ENCODE measurements at places on chromosomes 5 and 9. TPM values are rescaled to one million over a fixed set of nuclear protein-coding genes. Genes with fewer than 3 reads are reported as not detected.

The SYK gene
- total RNA-seq: 10.3 TPM

DNA sequence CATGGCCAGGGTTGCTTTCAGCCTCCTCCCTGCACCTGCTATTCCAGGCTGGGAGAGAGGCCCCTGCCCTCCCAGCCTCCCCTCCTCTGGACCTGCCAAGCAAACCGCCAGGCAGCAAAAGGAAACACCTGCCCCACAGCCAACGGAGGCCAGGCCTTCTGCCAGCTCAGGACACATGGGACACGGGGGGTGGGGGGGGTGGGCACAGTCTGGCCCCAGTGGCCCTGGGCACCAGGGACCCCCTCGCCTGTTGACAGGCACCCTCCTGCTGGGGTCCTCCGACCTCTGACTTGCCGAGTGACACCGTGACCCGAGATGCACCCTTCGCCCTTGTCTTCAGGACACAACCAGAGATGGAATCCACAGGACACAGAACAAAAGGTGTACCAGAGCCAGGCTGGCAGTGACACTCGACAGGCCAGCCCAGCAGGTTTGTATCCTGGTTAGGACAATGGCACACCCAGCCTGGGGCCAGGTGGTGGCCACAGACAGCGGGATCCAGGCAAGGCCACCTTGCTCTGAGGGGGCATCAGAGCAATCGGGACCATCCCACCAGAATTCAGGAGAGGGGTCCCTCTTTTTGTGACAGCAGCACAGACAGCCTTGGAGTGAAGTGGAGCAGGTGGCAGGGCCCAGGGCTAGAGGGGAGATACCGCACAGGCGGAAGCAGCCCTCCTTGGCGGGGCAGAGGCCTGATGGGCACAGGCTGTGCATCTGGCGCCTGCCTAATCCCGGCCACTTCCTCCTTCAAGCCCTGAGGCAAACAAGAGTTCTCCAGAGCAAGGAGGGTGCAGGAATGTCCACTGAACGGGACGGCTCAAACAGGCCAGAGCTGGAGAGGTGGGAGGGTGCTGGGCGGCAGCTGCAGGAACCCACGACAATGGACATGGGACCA is 1.3 kb upstream of the TMEM210 start:
- DNase-seq: no peak

The DMRT3 gene
- total RNA-seq: not detected

- DNase-seq: no peak
These were observed 5.5 kb downstream of the PDCL start for GRCh38 chr9:122822938-122823337.

- DNase-seq: no peak
These were observed 532.5 kb downstream of the RAB3C start for GRCh38 chr5:59115345-59115744.

GRCh38 chr9:16063241-16063591 is 510.4 kb downstream of the CCDC171 start:
- no peak for DNase-seq

- no peak for DNase-seq
These were observed 143.5 kb downstream of the NFIB start for GRCh38 chr9:14170392-14170931.

GRCh38 chr9:101477214-101477613 is 41.6 kb upstream of the ALDOB start:
- DNase-seq: no peak

The ARID3C gene
- total RNA-seq: not detected

The ANKRD31 gene
- total RNA-seq: 0.06 TPM

GRCh38 chr5:5598547-5599113 is 176.2 kb downstream of the ICE1 start:
- DNase-seq: no peak

DNA sequence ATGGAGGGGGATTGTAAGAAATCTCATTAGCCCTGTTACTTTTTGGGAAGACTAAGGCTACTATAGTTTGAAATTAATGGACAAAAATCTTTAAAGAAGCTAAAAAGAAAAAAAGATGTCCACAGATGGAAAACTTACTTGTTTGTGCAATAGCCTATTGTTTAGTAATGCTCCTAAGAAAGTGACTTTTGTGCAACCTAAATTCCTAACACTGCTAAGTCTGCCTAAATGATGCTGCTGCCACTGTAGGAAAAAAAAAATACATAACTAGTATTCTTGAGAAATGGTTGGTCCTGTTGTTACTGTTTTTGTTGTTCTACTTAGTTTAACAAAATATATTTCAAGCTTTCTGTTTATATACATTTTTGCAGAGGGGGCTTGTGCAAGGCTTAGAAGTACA is 108.2 kb upstream of the NR3C1 start:
- no peak for DNase-seq

DNA sequence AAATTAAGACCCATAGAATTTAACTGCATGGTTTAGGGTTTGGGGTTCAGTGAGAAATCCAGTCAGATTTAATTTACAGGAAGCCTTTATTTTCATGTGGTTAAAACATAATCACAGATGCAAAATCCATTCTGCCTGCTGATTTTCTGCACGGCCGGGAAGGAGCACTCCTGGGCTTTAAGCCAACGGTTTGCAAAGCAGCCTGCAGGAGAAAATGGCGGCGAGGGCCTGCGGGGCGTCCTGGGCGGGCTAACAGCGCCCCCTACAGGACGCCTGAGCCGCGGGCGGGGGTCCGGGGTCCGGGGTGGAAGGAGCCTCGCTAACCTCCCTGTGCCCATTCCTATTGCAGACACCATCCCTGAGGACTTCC is 47.6 kb downstream of the THBS4 start:
- DNase-seq: peak; percentile 79

GRCh38 chr5:100768221-100768620 is 134.9 kb downstream of the ST8SIA4 start:
- DNase-seq: no peak

- no peak for DNase-seq
These were observed 32.7 kb downstream of the SMC5 start for GRCh38 chr9:70291446-70291845.

DNA sequence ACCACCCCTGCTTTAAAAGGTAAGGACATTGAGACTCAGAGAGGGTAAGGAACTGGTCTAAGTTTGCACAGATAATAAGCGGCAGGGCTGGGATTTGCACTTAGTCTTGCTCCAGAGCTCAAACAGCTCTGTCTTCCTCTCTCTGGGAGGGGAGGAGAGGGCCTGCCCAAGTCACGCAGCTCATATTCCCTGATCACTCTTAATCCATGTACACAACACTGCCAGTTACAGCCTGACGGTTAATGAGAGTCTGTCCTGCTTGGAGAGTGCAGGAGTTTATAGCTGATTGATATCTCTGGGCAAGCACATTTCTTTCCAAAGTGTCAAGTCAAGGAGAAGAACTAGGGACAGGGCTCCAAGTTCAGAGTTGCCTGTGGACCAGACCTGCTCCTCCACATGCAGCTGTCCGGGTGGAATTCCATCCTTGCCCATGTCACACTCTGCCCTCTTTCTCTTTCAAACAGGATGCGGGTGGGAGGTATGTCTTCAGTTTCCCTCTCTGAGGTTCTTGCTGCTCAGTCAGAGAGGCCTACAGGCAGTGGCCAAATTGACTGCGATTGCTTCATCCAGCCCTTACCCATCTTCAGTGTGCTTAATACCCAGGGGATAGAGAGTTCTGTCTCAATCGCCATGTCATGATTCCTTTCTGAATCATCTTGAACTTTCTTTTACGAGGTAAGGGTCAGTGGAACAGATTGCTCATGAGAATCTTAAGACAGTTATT is 54.5 kb downstream of the GALNT12 start:
- DNase-seq: peak; percentile 43

- DNase-seq: no peak
These were observed 857.2 kb upstream of the COX7C start for GRCh38 chr5:85760519-85760918.

GRCh38 chr5:8686707-8687106 is 817.8 kb downstream of the MTRR start:
- no peak for DNase-seq

The PCDHA10 gene
- total RNA-seq: 0.44 TPM

DNA sequence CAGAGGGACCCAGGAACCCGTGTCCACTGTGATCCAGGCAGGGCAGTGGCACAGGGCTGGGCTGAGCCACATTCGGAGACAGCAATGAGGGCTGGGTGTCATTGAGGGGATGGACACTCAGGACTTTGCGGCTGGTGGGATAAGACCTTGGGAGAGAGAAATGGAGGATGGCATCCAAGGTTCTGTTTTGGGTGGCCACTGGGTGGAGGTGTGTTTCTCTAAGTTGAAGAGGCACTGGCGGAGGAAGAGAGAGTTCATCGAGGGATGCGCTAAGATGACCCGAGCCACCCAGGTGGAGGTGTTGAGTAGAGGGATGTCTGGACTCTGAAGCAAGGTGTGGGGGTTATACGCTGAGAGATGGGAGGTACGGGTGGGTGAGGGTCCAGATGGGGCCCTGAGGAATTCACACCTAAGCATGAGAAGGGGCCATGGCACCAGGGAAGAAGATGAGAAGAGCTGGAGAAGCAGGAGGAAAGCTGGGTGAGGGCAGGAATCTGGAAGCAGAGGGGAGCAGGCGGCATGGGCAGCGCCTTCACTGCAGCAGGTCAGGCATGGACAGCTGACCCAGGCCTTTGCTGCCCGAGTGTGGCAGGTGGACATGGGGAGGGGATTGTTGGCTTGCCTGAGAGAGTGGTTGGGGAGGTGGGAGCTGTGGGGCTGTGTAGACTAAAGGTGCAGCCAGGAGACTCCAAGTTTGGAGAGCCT is 2.5 kb upstream of the SLC25A48 start:
- DNase-seq: no peak

The AQP7 gene
- 51.8 TPM for total RNA-seq

The NDUFA8 gene
- total RNA-seq: 221 TPM

The CDH10 gene
- 0.24 TPM for total RNA-seq

The PHF24 gene
- total RNA-seq: 0.32 TPM

DNA sequence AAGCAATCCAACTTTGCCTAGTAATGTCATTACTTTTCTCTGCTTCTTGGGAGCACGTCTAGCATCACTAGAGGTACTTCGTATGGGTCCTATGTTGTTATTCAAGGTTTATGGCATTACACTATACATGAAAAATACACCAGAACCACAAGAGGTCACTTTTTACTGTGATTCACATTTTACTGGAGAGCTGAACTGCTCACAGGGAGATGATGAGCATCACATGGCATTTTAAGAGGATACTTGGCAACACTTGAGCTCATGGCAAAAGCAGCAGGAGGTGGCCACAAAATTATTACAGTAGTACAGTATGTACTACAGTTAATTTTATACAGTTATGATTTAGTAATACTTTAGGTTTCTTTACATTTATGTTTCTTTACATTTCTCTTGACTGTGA is 223.4 kb downstream of the PARP8 start:
- no peak for DNase-seq

DNA sequence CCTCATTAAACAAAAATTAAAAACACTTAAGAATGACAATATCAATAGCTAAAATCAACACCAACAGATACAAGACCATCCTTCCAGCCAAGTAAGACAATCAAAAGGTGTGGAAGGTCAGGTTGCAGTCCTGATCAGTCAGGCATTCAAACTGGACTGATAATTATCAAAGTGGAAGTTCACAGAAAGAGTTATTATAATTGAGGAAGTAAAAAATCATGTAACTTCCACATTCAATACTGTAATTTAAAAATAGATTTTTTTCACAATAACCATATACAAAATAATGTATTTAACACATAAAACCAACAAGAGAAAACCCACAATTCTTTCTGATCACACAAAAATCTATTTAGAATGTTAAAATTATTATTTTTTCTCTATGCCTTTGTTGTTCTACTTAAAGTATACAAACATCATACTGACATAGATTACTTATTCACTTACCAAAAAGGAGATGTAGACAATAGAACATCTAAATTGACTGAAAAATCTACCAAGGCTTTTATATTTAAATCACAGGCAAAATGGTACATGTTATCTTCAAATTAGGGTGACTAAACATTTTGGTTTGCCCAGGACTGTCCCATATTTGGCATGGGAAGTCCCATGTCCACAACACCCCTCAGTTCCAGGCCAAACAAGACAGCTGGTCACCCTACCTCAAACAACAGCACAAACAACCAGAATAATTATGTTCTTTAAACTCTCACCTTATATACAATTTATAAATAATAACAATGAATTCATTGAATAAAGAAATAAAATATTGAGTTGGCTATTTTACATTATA is 142.5 kb upstream of the SLC24A2 start:
- DNase-seq: no peak

The DEPDC1B gene
- 0.47 TPM for total RNA-seq

The TBC1D9B gene
- total RNA-seq: 43.5 TPM

GRCh38 chr5:19734776-19735175 is 253.2 kb downstream of the CDH18 start:
- DNase-seq: no peak

DNA sequence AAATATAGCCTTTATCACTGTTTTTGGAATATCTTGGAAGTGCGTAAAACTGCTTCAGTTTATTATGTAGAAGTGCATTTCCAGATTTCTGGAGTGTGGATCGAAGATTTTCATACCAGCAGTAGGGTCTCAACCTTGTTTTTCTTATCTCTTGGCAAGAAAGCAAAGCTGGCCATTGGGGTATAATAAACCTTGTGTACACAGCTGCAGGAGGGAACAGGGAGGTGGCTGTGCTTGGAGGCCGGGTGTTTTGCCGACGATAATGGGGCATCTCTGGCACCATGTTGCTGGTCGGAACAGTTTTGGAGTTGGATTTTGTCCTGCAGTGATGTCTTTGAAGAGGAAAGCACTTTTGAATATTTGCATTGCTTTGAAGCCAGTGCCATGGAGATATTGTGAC is 308.8 kb upstream of the DMRT1 start:
- no peak for DNase-seq

GRCh38 chr9:3516667-3517330 is 9.0 kb downstream of the RFX3 start:
- no peak for DNase-seq

- peak; percentile 65 for DNase-seq
These were observed 38.5 kb upstream of the SLC44A1 start for GRCh38 chr9:105205787-105206495.

DNA sequence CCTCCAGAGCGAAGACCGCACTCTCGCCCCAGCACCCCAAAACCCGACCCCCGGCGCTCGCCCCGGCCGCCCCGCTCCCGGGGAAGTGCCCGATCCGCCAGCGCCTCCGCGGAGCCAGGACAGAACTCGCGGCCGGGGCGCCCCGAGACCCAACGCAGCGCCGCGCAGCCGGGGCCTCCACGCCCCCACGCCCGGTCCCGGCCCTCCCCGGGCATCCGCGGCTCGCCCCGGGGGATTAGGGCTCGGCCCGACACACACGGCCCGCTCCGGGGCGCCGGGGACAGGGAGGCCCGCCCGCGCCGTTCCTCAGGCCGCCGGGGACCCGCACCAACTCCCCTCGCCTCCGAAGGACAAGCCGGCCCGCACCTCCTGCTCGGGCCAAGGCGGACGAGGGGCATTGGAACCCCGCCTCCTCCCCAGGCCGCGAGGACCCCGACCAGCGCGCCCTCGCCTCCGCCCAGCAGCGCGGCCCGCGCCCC is 544 bp downstream of the FNBP1 start:
- DNase-seq: peak; percentile 43

- DNase-seq: no peak
These were observed 44.8 kb upstream of the CYLC2 start for GRCh38 chr9:102950346-102950745.

The ZFP37 gene
- 2.0 TPM for total RNA-seq

The CENPK gene
- 1.2 TPM for total RNA-seq

DNA sequence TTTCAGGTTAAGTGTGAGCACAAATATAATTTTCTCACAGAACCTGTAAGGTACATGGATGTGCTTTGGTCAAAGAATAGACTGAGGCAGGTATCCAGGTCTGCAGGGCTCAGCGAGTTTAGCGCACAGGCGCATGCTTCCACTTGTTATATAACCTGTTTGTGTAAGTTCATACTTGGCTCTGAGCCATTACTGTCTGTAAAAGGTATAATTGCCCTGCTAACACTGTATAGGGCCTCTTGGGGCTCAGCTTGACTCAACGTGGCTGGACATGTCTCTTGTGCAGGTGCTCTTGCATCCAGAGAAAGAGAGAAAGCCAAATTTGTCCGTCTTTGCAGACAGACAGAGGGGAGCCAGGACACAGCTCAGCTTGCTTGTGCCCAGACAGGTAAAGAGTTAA is 759.6 kb downstream of the MTRR start:
- no peak for DNase-seq
